NCI-H1048 (cell line): ENCODE measurements at places on chromosomes 2 and 18.

DNA sequence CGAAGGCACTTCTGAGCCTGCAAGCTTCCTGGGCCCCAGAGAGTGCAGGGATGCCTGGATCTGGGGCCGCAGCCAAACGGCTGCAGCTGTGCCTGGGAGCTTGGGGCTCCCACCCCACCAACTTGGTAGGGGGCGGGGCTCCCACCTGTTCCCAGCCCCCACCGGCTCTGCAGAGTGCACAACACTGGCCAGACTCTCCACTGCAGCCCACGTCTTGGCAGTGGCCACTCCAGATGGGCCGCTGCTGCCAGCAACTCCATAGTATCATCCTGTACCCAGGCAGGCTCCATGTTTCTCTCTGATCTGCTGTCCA lies 9.9 kb downstream of the DYSF start:
- DNase-seq = no peak

GRCh38 chr2:173667415-173667814 lies 297.8 kb downstream of the SP3 start:
- DNase-seq = no peak

- DNase-seq = no peak
Observed at GRCh38 chr2:1517786-1518185, 104.5 kb downstream of the TPO start.

- no peak for DNase-seq
Observed at GRCh38 chr2:231716666-231717280, 8.4 kb downstream of the PTMA start.

- no peak for DNase-seq
Observed at GRCh38 chr2:46704593-46704992, 211.0 kb downstream of the MCFD2 start.

GRCh38 chr18:41938445-41938844 lies 16.6 kb upstream of the PIK3C3 start:
- no peak for DNase-seq

DNA sequence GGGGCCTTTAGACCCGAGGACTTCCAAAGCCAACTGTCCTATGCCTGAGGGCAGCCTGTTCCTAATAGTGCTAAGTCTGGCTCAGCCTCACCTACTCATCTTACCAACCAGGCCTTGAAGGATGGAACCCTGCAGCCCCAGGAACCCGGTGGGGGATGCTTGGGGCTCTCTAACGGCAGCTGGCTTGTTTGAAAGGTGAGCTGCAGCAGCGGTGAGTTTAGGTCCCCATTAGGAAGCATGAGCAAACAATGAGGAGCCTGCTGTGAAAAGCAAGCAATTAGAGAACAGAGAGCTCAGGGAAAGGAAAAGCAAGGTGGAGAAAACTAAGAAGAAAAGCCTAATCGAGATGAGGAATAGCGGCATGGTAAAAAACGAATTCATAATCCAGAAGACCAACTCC lies 39.9 kb downstream of the SP110 start:
- no peak for DNase-seq

DNA sequence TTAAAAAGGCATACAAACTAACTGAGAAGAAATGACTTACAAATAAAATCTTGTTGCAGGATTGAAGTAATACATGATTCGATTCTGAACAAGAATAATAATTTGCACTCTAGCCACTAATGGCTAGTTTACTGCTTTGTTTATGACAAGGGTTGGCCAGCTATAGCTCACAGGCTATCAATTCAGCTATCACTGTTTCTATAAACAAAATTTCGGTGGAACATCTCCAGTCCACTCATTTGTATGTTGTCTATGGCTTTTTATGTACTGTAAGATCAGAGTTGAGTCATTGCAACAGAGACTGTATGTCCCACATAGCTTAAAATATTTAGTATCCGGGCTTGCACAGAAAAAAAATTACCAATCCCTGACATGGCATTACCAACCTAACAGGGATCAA lies 543.7 kb upstream of the CNTNAP5 start:
- DNase-seq = no peak

GRCh38 chr2:28997237-28997846 lies 16.2 kb downstream of the TOGARAM2 start:
- DNase-seq = no peak

DNA sequence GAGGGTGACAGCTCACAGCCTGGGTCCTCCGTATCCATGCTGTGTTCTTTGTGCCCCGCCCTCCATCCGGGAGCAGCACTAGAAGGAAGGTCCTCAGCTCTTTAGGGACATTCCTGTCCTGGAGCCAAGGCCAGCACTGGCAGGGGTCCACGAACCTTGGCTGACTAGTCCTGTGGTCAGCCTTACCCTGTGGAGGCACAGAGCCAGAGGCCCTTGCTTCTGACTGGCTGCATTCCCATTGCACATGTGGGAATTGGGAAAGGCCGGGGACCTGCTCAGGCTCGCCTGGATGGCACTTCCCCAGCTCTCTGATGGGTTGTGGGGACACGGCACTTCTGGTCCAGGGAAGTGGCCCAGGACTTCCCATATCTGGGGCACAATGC lies 24.9 kb upstream of the RHOB start:
- no peak for DNase-seq

- DNase-seq = no peak
Observed at GRCh38 chr2:1714291-1715064, 29.8 kb downstream of the PXDN start.

- DNase-seq = no peak
Observed at GRCh38 chr2:182894174-182894573, 27.7 kb upstream of the FRZB start.

DNA sequence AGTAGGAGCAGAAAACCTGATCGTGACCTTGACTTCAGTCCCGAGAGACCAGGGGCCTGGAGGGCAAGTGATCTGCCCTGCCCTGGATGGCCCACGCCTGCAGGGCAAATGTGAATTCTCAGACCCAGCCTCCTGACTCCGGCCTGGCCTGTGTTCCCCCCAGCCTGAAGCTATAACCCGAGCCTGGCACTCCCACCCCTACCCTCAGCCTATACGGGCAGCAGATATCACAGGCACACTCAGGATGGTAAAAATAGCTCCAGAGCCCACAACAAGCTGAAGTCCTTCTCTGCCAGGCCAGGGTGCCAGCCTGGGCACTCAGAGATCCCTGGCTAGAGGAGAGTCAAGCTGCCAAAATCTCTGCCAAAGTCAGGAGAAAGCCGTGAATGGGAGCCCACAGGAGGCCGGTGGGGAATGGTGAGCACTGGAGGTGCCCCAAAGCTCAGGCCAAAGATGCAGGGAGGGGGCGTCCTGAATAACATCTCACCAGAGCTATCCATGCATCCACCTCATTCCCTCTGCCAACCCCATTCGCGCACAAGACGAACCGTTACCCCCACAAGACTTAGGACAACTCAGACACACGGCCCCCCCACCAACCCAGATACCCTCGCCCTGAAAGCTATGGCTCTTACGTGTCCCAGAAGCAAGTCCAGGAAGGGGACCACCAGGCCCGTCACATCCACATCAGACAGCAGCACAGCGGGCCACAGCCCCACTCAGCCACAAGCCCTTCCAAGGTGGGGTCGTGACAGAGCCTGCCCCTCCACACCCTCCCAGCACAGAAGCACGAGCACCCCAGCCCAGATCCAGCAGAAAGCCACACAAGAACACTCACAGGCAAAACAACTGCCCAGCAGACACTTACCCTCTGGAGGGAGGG lies 144.9 kb downstream of the TNS1 start:
- no peak for DNase-seq

DNA sequence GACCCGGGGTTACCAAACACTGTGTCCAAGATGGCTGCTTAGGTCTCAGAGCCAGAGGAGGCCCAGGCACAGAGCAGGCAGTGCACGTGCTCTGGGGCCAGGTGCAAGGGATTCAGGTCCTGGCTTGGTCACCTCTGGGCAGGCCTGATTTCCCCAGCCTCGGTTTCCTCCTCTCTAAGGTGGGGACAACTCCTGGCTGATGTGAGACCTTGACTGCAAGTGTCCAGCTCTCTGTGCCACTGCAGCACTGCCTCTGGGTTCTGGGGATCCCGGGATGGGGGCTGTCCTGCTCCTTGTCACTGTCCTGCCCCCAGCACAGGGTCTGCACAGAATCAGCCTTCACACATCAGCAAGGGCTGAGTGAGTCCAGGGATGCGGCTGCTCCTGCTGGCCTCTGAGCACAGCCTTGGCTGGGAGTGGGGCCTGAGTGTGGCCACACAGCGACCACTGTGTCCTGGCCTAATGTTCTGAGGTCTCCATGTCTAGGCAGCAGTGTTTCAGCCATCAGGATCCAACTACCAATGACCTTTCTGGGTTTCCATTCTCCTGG lies 170.2 kb upstream of the HDAC4 start:
- DNase-seq = no peak

- peak; percentile 85 for DNase-seq
Observed at GRCh38 chr18:55405893-55406406, 182.0 kb downstream of the TCF4 start.

DNA sequence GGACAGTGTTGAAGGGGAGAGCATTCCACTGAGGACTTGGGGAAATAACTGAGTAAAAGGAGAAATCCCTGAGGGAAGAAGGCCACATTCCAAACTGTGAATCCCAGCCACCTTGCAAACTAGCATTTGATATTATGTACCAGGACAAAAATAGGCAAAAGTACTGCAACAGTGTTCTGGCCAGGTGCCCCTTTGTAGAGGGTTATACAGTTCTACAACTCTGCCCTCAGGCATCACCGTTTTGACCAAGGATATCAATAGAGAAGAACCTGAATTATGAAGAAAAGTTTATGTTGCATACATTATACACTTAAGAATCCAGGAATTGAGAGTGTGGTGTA lies 20.6 kb upstream of the CAVIN2 start:
- no peak for DNase-seq

- no peak for DNase-seq
Observed at GRCh38 chr18:12035481-12035880, 54.2 kb downstream of the IMPA2 start.

GRCh38 chr18:21831413-21831831 lies 90.8 kb downstream of the MIB1 start:
- no peak for DNase-seq

GRCh38 chr2:201275990-201276389 lies 15.7 kb downstream of the CASP8 start:
- no peak for DNase-seq

DNA sequence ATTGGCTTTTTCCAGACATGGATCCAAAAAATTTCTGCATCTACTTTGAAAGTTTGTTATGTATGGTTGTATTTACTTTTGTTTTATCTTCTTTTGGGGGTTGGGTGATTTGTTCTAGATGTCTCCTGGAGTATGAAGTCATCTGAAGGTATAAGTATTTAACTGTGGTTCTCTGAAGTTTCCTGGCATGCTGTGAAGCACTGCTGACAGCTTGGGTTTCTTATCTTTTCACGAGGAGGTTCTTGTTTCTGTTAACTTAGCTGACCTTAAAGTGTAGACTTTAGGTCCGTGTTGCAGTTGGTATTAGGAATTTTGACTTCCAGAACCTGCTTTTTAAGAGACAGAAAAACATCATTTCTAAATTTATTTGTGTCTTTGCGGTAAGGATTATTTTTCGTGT lies 15.9 kb downstream of the GLS start:
- no peak for DNase-seq

DNA sequence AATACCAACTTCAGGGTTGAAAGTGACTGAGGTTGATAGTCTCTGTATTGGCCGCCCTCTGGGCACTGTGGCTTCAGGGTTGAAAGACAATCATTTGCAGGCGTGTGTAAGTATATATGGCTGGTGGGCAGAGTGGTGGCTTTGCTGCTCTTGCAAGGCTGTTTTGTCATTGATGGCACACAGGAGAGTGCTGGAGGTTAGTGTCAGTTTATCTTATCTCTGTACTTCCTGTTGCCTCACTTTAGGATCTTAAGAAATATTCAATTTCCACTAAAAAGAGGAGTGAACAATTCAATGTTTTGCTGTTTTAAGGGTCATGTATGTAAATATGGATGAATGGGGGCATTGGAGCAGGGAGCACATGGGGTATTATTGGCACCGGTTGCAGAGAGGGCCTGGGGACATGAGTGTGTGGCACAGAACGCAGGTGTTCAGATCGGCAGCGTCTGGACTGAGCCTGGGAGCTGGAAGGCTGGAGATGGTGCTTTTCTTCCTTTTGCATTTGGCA lies 51.5 kb downstream of the NCK2 start:
- no peak for DNase-seq

DNA sequence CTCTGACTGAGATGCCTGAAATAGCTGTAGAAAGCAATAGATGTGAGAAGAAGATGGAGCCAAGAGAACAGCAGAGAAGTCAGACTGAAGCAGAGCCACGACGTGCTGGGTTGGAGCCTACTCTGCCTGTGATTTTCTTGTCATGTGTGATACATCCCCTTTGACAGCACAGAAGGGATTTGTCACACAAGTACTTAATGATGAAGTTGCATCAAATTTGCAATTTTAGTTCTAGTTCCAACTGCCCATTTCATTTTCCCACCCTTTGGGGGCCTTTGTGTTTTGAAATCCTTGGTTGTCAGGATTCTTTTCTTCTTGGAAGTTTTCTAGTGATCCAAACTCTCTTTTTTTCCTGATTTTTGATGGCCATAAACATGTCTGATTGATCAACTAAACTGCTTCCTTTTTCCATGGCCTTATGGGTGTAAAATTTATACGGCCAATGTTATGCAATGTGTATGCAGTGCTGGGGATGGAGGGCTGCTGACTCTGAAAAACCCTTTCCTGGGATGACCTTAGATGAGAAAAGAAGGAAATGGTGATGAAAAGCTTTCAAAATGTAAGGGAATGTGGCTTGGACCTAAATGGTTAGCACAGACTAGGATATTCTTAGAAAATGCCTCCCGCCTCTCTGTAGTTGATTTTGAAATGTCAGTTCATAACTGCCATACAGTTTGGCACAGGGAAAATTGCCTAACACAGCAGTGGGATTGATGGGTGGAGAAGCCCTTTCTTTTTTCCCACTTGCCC lies 9.6 kb upstream of the B3GNT2 start:
- no peak for DNase-seq

DNA sequence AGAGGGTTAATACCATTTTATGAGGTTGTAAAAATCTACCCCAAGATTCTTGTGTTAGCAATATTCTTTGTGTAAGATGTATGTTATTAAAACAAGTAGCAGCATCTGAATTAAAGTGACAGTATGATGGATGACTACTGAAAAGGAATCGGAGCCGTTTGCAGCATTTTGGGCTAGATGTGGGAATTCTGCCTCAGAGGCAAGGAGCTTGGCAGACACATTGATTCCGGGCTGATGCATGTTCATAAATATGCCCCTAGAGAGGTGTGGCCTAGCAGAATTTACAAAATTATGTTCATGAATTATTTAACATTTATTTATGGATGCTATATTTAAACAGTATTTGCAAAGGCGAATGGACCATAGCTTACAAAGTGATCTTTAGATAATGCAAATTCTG lies 389.0 kb upstream of the ETAA1 start:
- no peak for DNase-seq

DNA sequence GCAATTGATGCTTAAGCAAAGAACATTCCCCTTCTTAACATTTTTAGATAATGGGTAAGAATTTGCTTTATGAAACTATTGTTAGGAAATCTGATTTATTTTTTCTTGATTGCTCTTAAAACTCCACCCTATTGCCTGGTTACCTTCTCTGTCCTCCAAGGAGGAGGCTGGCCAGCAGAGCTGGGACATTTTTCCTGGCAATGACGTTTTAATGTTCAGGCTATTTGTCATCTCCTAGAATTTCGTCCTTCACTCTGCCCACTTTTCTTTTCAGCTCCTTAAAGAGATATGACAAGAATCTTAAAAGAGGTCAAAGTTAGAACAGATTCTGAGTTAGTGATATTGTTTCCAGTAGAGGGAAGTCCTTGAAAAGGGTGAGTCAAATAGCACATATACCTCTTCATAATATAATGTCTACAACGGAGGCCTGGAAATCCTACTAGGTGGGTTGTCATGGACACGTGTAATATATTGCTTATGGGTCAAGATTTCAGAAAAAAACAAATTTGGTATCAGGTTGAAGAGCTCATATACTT lies 141.0 kb downstream of the CMPK2 start:
- no peak for DNase-seq
